WERI-Rb-1 (cell line): ENCODE measurements at places on chromosomes 16 and 17.

GRCh38 chr17:47634870-47635269, 14.8 kb upstream of the KPNB1 start:
- no peak for DNase-seq

GRCh38 chr16:80631581-80631980, 90.8 kb downstream of the DYNLRB2 start:
- DNase-seq: no peak

DNA sequence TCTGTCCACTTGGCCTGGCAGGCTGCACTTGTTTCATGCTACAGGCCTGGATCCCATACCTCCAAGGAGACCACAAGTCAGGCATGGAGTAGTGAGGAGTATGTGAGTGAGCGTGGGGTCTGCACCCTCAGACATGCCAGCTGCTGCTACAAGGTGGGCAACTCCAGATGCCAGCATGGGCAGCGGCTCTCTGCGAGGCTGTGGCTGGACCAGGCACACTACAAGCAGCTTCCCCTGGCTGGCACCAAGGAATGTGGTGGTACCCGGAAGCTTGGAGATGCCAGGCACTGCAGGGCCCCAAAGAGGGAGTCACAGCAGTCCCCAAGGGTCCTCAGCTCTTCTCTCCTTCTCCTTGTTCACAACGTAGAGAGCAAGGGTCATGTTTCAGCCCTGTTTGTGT, 16.1 kb upstream of the DNAH9 start:
- DNase-seq: no peak

GRCh38 chr16:75116081-75116910, at the start of gene LDHD:
LDHD (minus strand) TSS chr16:75116780; CDS start chr16:75116720, 60 bp downstream.
- no peak for DNase-seq

GRCh38 chr16:19354371-19354770, 63.3 kb upstream of the TMC5 start:
- DNase-seq: no peak
